ENCODE measurements at places on chromosomes 4 and X.

DNA sequence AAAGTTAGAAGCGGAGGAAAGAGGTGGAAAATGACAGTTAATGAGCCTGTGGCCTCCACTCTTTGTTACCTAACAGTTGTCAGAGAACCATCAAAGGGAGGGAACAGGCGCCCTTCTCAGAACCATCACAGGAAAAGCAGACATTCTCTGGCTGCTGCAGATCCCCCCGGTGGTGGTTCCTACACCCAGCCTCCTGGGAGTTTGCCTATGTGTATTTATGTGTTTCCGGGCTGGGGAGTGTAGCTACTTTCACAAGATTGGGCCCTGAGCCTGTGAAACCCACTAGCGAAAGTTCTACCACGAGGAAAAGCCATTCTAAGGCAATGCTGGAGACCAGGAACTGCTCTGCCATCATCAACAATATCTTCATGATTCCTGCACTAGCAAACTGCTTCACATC, 52.7 kb upstream of the BCOR start:
- DNase-seq, result no peak

DNA sequence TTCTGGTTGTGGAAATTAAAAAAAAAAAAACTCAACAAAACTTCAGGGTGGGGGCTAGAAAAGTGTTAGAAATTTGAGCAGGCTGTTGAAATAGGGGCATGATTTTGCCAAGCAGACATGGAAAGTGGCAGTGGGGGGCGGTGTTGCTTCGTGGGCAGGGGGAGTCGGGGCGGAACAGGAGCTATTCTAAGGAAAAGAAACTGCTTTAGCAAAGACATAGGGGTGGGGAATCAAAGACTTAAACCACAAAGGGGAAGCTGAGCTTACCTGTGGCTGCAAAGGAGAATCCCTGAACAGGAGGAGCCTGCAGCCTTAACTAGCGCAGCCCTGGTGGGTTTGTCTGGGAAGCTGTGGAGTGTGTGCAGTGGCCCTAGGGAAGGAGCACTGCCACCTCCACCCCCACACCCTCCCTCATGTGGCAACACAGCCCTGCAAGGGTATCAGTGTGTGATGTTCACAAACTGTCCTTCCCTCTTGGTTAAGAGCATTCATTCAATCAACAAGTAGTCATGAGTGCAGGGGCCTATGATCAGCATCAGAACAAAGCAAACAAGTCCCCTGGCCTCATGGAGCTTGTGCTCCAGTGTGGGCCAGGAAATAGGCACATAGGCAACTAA, 20.5 kb downstream of the SEL1L3 start:
- DNase-seq, result no peak

GRCh38 chrX:23494741-23495140, 160.1 kb downstream of the PTCHD1 start:
- DNase-seq, result no peak

DNA sequence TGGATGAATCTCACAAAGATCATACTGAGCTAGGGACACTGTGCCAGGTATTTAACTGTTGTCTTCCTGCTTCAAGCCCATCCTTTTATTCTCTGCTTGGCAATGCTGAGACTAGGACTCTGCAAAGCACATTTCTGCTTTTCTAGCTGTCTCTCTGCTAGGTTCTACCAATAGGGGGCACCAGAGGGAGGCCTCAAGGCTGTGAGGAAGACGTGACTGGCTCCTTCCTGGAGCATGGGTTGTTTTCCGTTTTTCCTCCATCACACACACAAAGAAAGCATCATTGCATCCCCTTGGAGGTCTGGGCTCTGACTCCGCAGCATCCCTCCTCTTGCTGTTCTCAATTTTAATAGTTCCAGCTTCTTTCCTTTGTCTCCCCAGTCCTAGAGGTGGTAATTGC, 10.9 kb upstream of the DCTD start:
- no peak for DNase-seq

DNA sequence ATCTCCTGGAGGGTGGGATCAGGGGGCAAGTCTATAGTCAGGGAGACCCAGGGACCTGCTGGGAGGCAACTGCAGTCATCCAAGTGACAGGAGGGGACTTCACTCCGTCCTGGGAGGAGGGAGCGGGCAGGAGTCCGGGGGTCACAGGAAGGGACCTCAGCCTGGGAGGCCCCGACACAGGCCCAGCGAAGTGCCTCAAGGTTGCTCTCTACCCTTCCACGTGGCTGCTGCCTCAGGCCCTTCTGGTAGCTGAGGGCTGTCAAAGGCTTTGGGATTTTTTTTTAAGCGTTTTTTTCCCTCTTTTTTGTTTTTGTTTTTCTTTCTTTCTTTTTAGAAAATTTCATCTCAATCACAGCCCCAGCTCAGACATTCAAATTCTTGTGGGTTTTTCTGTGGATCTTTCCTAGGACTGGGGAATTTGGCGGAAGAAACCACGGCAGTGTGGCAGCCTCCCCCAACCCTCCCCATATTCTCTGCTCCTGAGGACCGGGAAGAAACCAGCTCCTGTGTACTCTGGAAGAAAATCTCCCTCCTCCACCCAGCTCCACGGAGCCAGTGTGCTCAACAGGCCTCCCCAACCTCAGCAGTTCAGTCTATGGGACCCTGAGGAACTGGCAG, 1.4 kb upstream of the HAUS7 start:
- DNase-seq, result no peak

GRCh38 chr4:74283614-74284013, 24.7 kb upstream of the EPGN start:
- no peak for DNase-seq

DNA sequence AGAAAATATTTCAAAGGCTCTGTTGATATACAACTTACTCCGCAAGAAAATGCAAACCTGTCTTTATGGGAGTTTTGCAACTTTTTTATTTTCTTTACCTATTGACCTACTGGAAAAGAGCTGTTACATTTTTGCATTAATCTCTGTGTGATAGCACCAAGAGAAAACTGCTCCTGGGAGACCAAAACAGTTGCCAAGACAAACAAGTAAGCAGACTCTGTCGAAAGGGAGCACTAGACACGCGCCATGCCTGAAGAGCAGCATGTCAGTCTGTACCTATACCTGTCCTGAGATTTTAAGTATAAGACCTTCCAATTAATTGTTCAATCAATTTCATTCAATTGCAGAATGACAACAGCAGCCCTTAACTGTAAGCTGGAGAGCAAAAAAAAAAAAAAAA, 56.0 kb upstream of the TECRL start:
- DNase-seq, result no peak

- DNase-seq, result no peak
These were observed 24.4 kb upstream of the PLAC8 start for GRCh38 chr4:83138946-83139345.

GRCh38 chrX:130799393-130799792, 103.6 kb downstream of the ENOX2 start:
- no peak for DNase-seq

- DNase-seq, result no peak
These were observed 608.4 kb upstream of the PITX2 start for GRCh38 chr4:111231281-111231680.

- DNase-seq, result no peak
These were observed 14.4 kb upstream of the ASMTL start for GRCh38 chrX:1466971-1467561.

DNA sequence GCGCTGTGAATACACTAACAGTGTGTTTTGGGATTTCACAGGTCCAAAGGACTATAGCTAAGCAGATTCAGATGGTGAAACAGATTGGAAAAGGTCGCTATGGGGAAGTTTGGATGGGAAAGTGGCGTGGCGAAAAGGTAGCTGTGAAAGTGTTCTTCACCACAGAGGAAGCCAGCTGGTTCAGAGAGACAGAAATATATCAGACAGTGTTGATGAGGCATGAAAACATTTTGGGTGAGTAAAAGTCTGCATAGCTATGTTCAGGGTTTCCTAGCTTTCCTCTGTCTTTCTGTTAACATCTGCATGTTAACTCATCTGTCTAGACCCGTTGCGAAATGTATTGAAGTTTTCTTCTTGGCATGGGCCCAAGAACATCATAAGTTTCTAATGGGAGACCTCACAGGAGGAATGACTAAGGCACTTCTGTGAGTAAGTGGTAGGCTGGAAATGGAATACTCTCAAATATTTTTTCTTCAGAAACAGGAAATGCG, 372.1 kb downstream of the BMPR1B start:
- no peak for DNase-seq

GRCh38 chrX:42093756-42094155, 170.4 kb upstream of the CASK start:
- no peak for DNase-seq

GRCh38 chr4:140790765-140791164, 34.6 kb upstream of the TBC1D9 start:
- DNase-seq, result no peak

GRCh38 chrX:19883878-19884277, 3.5 kb downstream of the SH3KBP1 start:
- DNase-seq, result no peak

GRCh38 chr4:118816538-118817177, 19.3 kb downstream of the SEC24D start:
- DNase-seq, result no peak

- no peak for DNase-seq
These were observed 68.8 kb upstream of the SLC7A11 start for GRCh38 chr4:138310991-138311390.

GRCh38 chr4:183147983-183148382, 48.9 kb downstream of the WWC2 start:
- no peak for DNase-seq

GRCh38 chr4:66750273-66750672, 795.0 kb downstream of the CENPC start:
- no peak for DNase-seq

DNA sequence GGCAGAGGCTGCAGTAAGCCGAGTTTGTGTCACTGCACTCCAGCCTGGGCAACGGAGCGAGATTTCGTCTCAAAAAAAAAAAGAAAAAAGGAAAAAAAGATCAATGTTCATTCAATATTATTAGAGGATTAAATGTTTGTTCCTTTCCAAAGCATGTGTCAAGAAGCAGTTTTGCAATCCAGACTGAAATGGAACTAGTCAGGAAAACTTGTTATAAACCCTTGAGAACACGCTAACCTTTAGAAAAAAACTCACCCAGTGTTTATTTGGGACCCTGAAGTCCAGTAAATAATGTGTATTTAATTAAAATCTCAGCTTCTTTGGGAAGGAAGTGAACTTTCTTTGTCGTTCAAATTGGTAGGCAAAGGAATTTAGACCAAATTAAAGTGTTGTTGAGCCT, 16.4 kb upstream of the PRSS12 start:
- DNase-seq, result no peak

GRCh38 chrX:47936224-47936939, 67.4 kb downstream of the ZNF182 start:
- no peak for DNase-seq

GRCh38 chrX:104482757-104483156, 83.2 kb upstream of the IL1RAPL2 start:
- DNase-seq, result no peak

GRCh38 chr4:113846433-113846832, 84.9 kb upstream of the CAMK2D start:
- no peak for DNase-seq

GRCh38 chrX:12210971-12211370, 72.7 kb downstream of the FRMPD4 start:
- DNase-seq, result no peak

GRCh38 chrX:45709381-45709780, 508.7 kb upstream of the DIPK2B start:
- DNase-seq, result no peak

DNA sequence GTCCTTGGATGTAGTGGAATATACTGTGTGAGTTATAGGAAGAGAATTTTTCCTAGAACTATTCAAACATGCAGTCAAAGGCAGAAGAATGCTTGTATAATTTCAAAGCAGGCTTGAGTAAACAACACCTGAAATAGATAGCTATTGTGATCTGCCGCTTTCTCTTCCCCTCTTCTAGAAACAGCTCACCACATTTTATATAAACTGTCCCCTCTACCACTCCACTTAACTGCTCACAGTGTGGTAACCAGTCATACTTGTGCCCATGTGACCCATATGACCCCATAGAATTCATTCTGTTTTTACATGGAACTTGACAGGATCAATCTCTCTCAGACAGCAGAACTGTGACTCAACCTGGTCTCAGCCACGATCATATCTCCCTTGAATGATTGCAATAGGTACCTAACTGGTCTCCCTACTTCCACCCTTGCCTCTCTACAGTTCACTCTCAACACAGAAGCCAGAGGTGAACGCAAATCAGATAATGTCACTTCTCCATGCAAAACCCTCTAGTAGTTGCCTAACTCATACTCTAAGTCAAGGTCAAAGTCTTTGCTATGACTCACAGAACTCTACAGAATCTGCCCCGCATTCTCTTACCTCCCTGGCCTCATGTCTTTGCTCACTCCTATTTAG, 85.6 kb upstream of the EFHC2 start:
- no peak for DNase-seq

- DNase-seq, result no peak
These were observed 84.8 kb downstream of the AKAP4 start for GRCh38 chrX:50115973-50116372.

- no peak for DNase-seq
These were observed 234.5 kb downstream of the RBMX2 start for GRCh38 chrX:130636277-130636676.

- DNase-seq, result no peak
These were observed 21.4 kb upstream of the SCRG1 start for GRCh38 chr4:173420324-173420752.

- no peak for DNase-seq
These were observed 31.1 kb downstream of the TMEM164 start for GRCh38 chrX:110034036-110034435.

GRCh38 chr4:7872264-7872771, 67.3 kb downstream of the AFAP1 start:
- no peak for DNase-seq

DNA sequence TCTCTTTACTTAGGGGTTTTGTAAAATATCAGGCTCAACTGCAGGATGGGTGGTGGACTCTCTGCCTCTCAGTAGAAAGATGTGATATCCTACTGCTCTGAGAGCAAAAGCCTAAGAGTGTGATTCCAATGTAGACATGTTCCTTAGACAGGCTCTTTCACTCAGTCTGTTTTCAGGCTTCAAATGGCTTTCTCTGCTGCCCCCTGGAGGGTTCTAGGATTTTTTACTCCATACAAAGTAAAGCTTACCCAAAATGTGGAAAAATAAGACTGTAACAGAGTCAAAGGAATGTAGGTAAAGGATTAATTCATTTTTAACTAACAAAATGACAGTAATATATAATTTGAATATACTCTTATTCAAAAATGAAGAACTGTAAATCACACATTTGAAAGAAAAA, 32.1 kb downstream of the ZGRF1 start:
- no peak for DNase-seq
